Cortex of kidney (tissue), 1 donor: ENCODE measurements at places on chromosomes 2 and 18.

DNA sequence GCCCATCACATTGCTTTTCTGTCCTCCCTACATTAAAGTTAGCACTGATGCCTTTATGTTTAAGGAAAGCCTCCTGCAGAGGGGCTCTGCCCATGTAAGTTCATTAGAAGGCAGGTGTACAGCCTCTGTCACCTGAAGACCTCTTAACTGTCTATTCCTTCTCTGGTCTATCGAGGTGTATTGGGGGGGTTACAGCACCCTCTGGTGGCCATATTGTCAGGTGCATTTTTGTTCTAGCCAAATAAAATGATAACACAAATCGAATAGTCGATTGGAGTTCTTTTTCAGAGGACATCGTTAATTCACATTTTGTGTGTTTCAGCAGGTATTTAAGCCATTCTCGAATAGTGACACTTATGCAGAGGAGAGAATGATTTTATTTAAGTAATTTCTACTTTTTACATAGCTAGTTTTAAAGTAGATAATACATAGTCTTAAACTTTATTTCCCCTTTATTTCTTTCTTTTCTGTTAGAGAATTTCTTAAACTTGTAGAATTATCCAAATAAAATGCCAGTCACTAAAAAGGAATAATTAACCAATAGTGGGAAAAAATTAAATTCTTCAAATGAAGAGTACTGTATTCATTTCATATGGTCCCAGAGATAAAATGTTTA lies 136.8 kb downstream of the NEDD4L start:
- DNase-seq = no peak

GRCh38 chr2:109374548-109375130 lies 239.1 kb downstream of the SEPTIN10 start:
- no peak for DNase-seq

DNA sequence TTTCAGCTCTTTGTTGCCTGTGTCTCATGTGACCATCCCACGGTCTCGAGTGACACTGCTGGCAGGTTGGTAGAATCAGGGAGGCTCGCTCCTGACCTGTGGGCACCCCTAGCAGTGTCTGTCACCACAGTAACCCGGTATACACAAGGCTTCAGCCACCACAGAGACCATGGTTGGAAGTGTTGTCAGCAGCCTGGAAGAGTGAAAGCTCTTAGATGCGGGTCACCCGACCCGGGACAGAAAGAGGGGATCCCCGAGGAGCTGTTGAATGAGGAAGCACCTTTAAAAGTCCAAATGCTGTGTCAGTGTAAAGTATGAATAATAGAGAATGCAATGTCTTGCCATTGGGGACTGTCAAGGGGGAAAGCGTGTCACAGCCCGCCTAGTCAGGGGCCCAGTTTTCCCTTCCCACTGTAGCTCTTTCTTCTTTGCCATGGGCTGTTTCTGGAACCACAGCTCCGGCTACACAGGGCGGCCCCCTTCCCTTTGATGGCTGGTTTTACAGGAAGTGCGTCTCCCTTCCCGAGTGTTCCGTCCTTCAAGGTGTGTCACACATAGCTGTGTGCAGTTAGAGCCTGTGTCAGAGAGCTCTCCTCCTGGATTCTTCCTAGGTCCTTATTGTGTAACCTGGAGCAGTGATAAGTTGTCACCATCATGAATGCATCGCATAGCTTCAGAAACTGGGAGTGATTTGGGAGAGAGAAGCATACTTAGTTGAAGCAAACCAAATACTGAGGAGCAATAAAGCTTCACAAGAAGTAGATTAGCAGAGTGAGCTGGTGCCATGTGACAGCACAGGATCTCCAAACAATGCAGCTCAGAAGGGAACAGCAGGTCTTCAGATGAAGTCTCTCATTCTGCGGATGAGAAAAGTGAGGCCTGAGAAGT lies 81.4 kb downstream of the MTCL1 start:
- no peak for DNase-seq

- no peak for DNase-seq
These were observed 36.2 kb downstream of the EHD3 start for GRCh38 chr2:31270131-31270530.

GRCh38 chr2:151828143-151828889 lies at the start of gene ARL5A:
Gene ARL5A (minus strand): TSS chr2:151828421. CDS start chr2:151828176, 245 bp downstream.
- no peak for DNase-seq

DNA sequence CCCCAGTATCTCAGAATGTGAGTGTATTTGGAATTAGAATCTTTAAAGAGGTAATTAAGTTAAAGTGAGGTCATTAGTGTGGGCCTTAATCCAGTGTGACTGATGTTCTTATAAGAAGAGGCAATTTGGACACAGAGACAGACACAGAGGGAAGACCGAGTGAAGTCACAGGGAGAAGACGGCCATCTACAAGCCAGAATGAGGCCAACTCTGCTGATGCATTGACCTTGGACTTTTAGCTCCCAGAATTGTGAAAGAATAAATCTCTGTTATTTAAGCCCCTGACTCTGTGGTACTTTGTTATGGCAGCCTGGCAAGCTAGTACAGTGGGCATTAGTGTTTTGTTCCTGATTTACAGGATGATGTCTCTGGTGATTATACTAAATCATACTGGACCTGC lies 64.6 kb downstream of the LTBP1 start:
- DNase-seq = no peak

DNA sequence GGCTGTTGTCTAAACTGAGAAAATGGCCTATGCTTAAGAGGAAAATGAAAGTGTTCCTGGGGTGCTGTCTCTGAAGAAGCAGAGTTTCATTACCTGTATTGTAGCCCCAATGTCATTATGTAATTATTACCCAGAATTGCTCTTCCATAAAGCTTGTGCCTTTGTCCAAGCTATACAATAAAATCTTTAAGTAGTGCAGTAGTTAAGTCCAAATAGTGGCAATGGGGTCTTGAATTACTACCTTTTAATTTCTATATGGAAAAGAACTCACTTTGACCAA lies 13.8 kb upstream of the ALLC start:
- DNase-seq = no peak

- no peak for DNase-seq
These were observed 991.5 kb upstream of the FANCL start for GRCh38 chr2:59232394-59233165.

GRCh38 chr2:9417725-9418124 lies 5.6 kb downstream of the ITGB1BP1 start:
- no peak for DNase-seq

DNA sequence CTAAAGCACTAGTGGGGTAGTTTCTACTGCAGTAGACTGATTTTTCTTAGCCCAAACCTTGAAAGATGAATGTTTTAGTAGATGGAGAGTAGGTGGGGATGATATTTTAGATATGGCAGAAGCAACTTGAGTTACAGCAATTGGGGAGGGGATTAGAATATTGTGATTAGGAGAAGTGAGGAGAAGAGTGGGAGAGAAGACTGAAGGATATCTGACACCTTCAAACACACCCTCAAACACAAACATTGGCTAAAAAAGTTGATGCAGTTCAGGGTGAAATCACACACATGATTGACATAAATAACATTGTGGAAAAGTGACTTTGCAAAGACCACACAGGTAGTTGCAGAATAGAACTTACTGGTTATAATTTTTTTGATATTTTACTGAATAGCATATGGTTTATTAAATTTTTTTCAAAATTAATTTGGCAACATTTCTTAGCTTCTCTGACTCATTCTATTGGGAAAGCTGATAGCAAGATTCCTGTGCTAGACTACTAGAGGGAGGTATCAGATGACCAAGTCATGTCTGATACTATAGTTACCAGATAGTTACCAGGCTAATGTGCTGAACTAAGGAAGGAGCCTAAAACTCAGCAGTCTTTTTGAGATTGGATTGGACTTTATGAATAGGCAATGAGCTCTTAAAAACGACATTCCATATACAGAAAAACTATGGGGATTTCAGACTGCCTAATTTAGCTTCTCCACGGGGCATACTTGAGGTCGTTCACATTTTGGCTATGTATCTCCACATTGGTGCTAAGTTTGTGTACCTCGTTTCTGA lies 73.0 kb downstream of the ACTR3 start:
- no peak for DNase-seq

DNA sequence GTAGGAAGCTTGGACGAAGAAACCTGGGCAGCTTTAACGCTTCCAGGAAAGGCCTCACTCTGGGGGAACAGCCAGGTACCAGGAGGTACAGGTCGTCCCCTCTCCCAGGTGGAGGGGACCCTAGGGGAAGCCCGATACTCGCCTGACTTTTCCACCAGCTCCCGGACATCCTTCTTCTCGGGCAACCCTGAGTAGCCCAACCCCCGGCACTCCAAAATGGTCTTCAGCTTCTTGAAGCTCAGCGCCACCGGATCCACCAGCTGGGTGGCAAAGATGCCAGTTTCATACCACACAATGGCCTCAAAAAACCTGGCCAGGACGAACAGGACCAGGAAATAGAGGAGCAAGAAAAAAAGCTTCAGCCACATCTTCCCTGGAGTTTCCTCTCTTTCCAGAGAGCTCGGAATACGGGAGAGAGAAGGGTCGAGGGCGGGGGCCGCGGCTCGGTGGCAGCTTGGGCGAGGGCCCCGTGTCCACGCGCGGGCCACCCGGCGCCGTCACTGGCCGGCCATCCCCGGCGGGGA lies 1.1 kb downstream of the RNF103 start:
- no peak for DNase-seq

GRCh38 chr18:23266717-23267446 lies 131.6 kb downstream of the CABLES1 start:
- DNase-seq = no peak

- DNase-seq = no peak
These were observed 56.2 kb downstream of the PRPF40A start for GRCh38 chr2:152661076-152661475.

DNA sequence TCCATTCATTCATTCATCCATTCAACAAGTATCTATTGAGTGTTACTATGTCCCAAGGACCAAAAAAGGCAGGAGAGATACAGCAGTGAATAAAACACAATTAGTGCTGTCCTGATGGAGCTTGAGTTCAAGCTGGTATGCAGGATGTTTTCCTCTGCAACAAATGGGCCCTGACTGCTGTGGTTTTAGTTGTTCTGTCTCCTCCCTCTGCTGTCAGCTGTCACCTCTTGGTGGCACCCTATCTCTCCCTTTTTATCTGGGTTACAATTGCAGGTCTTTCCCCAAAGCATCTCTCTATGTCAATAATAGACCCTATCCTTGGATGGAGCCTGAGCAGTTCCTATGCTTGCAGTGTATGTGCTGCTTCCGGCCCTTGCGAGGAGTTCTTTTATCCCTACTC lies 304.8 kb downstream of the PDE11A start:
- DNase-seq = no peak

DNA sequence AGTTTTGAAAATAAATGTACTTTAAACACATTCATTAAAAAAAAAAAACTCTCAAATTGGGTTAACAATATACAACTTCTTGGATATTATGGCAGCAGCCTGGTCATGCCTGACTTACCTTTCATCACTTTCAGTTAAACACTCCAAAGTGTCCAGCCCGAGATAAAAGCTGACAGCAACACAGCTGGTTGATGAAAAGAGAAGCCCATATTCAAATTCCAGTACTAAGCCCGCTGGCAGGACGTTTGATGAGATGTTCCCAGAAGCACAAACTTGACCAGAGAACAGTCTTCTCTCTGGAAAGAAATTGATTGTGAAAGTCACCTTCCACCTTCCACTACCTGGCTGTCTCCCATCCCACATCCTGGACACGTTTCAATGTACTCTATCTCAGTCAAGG lies 586.3 kb downstream of the TDRD15 start:
- DNase-seq = no peak

GRCh38 chr2:220568296-220568695 lies 940.9 kb downstream of the SLC4A3 start:
- no peak for DNase-seq

DNA sequence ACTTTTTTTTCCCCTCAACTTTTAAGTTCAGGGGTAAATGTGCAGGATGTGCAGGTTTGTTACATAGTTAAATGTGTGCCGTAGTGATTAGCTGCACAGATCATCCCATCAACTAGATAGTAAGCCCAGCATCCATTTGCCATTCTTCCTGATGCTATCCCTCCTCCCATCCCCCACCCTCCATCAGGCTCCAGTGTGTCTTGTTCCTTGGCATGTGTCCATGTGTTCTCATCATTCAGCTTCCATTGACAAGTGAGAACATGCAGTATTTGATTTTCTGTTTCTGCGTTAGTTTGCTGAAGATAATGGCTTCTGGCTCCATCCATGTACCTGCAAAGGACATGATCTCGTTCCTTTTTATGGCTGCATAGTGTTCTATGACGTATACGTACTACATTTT lies 47.2 kb upstream of the STON1 start:
- DNase-seq = no peak

DNA sequence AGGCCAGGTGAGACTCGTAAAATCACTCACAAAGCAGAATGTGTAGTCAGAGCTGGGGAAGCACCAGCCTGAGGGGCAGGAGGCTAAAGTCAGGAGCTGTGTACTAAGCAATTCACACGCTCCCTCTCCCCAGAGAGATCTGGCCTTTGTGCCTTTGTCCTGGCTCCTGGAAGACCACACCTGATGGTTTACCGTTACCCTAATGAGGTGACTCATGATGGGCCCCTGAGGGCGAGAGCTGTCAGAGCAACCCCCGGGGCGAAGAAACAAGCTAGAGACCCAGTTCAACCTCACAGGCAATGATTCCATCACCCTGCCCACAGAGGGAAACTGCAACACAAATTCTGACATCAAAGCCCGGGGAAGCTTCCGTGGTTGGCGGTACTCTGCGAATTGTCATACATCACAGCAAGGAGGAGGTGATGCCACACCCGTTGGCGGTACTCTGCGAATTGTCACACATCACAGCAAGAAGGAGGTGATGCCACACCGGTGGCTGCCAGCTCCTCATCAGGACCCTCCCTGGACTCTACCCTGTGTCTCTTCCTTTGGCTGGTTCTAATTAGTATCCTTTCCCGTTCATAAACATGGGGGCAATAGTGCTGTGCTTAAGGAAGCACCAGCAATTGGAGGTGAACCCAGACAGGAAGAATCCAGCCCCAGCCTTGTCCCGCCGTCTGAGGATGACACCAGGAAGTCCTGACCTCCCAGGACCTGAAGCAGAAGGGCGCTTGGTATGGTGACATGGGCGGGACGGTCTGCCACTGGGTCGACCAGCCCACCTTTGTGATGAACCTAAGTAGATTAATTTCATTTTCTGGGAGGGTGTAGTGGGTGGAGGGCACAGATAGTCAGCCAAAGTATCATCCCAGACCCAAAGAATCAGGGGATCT lies 30.5 kb downstream of the B3GNT7 start:
- no peak for DNase-seq

DNA sequence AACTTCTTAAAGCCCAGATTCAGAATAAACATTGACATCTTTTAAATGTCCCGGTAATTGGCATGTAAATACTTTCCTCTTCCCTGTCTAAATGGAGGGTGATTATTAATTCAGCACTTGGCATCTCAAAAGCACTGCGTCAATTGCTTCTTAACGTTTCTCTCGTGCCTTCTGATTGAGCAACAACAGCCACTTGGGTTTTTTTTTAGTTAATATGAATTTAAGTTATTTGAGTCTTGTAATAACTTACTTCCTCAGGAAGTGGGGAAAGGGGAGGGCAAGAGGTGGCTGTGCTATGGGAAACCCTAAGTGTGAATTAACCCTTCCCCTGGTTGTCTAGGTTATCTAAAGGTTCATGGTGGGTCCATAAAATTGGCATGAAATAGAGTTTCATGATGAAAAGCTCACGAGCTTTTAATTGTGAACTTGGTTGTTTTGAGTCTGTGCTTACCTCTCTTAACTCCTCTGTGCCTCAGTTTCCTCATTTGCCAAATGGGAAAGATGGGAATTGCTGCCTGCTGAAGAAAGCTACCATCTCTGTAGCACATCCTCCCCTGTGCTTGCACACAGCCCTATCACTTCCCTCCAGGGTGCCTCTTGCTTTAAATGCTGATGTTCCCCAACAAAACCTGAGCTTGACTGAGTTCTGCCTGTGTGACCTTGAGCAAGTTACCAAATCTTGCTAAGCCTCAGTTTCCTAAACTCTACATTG lies 126.3 kb upstream of the BCL2L11 start:
- DNase-seq = no peak
